ENCODE measurements at places on chromosomes 2 and 18.

DNA sequence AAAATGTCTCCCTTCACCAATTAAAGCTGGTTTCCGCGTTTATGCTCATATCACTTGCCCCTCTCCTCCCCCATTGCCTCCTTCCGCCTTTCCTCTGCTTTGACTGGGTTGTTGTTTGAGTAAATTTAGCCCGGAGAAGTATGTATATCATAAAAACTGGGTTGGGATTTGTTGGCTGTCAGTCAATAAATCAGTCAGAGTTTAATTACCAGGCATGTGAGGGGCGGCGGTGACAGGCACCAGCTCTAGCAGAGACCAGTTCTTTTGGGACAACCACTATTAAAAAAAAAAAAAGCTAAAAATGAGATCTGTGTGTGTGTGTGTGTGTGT, 382.4 kb upstream of the SMIM21 start:
- DNase-seq, result no peak

- DNase-seq, result no peak
Measured at GRCh38 chr2:140998577-140998976, 1132.2 kb downstream of the LRP1B start.

DNA sequence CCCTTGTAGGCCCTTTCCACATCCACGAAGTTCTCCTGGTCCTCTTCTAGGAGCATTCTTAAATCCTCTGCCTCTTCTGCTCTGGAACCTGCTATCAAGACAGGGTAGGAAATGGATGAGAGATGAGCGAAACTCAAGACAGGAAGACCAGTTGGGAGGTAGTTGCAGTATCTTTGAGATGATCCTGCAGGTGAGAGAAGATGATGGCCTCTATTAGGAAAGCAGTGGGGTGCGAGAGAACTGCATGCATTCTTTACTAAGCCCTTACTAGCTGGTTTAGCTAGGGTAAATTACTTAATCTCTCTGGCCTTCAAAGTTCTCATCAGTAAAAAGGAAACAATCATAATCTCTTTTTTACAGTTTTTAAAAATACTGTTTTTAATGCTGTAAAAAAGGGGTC, 47.0 kb downstream of the VSNL1 start:
- DNase-seq, result no peak

GRCh38 chr18:5467671-5468070, 76.1 kb downstream of the EPB41L3 start:
- no peak for DNase-seq

- DNase-seq, result no peak
Measured at GRCh38 chr18:23584019-23584983, 2.0 kb downstream of the NPC1 start.

DNA sequence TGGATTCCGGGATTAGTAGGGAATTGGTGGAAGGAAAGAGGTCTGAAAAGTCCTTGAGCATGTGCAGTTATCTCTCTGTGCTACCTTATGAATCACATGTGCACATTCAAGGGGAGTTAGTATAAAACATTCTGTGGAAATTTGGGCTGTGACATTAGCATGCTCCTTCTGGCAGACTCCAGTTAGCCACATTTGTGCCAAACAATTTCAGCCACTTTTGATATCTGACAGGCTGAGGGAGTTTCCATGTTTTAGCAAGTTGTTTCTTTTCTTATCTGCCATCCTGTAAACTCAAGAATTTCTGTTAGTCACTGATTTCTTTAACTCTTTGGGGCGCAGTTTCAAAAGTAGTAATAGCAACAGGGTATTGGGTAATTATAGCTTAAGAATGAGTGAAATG, 28.3 kb upstream of the GYPC start:
- no peak for DNase-seq

DNA sequence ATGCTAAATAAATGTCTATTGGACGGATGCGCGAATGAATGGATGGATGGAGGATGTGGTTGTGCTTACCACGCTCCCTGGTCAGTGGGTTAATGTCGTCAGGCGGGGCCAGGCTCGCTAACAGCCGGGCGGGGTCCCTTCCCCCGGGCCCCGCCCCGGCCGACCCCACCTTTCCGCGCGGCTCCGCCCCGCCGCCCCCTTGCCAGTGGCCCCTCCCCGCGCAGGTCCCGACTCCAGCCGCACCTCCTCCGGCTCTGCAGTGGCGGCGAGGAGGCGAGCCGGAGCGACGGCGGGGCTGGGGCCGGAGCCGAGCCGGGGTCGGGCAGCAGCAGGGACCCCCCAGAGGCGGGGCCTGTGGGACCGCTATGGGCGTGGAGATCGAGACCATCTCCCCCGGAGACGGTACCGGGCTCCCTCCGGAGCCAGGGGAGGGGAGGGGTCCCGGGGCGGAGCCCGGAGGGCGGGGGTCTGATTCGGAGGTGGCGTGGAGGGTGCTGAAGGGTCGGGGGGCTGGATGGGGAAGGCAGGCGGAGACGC, at the start of gene FKBP1B:
Gene FKBP1B, plus strand, starts transcription at position 257 of the 537 bp plus-strand sequence. Its CDS starts 109 bp downstream, at position 366.
- DNase-seq, result peak; percentile 80

GRCh38 chr2:69097148-69097610, 84.2 kb downstream of the ANTXR1 start:
- DNase-seq, result no peak

GRCh38 chr2:88657131-88657530, 29.9 kb upstream of the EIF2AK3 start:
- no peak for DNase-seq

GRCh38 chr18:4453874-4454536, 1.1 kb downstream of the DLGAP1 start:
- DNase-seq, result no peak

DNA sequence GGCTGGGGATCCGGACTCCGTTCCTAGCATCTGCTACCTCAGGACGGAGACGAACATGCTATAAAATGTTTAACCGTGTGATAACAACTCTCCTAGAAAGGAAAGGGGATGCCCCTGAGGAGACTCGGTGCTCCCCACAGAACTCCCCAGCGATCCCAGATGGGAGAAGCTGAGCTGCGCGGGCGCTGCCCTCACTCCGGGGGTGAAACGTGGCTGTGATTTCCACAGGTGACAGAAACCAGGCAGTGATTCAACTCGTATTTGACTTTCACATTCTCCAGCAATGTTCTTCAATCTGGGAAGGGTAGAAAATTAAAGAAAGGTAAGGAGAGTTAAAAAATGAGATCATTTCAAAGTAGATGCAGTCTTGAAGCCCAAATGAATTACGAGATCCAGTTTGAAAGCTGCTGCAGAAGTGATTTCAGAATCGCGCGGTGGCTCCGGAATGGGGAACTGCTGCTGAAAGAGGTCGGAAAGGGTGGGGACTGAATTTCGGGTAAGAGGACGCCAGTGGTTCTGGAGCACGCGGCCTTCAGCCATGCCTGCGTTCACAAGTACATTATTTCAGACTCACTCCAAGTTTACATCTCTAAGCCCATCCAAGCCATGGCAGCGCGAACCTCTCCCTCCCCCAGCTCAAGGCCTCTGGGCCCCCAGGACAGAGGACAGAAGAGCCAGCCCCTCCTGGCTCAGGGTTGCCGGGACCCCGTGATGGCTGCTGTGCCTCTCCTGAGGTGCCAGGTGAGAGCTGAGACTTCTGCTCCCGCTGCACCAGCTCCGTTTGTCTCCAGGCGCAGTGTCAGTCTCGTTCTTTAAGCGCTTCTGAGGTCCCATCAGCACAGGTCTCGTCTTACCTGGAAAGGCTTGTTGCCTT, 39.5 kb downstream of the ADNP2 start:
- DNase-seq, result no peak

DNA sequence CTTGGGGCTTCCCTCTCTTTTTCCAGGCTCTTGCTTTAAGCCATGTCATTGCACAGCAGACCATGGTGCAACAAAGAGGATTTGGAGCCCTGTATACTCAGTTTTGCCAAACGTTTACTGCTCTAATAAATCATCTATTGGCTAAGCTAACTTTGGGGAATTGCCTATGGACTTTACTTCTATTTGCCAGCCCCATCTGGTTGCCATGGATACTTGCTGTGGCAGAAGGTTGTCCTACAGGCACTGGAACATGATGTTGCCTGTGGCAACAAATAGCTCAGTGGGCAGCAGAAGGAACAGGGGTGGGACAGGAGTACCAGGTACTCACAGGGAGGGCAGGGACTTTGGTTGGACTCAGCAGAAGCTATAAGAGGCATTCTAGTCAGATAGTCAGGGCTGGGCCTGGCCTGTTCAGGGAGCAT, 129.7 kb downstream of the CCDC85A start:
- no peak for DNase-seq

GRCh38 chr2:214881647-214882202, 72.2 kb upstream of the BARD1 start:
- DNase-seq, result no peak

DNA sequence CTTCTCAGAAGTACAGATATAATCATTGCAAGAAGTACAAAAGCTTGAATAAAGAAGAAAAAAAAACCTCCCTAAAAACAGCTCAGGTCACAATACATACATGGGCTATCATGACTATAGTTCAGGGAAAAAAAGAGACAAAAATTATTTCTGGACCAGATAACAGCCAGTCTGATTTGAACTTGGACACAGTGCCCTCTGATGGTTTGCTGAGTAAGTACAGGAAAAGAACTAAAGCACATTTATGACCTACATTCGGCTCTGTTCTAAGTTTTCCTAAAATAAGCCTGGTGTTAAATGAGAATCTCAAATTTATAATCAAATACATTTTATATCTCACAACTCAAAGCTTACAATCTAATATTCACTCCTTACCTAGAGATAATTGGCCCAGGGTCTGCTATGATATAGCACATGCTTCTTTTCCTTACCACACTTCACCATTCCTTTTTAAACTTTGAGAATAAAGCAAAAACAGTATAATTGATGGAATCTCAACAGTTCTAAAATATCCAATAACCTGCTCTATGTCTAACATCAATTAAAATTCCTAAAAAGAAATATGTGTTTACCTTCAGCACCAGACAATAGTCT, 81.1 kb downstream of the RAPH1 start:
- DNase-seq, result no peak

DNA sequence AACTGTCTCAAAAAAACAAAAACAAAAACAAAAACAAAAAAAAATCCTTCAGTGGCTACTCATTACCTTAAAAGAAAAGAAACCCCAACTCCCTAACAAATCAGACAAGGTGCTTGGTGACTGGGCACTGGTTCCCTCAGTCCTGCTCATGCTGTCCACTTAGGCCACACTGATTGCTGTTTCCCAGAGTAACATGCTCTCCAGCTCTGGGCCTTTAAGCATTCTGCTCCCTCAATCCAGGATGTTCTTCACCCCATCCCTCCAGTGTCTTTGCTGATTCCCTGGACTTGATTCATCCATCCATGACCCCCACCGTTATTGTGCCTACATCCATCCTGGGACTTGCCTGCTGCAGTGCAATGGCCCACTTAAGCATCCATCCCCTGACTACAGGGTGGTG, 16.4 kb upstream of the XPO1 start:
- DNase-seq, result no peak

- peak; percentile 51 for DNase-seq
Measured at GRCh38 chr2:233912691-233913423, 4.3 kb upstream of the TRPM8 start.

GRCh38 chr2:158049129-158049855, 52.4 kb upstream of the UPP2 start:
- no peak for DNase-seq

GRCh38 chr2:36238106-36238505, 117.5 kb upstream of the CRIM1 start:
- no peak for DNase-seq

DNA sequence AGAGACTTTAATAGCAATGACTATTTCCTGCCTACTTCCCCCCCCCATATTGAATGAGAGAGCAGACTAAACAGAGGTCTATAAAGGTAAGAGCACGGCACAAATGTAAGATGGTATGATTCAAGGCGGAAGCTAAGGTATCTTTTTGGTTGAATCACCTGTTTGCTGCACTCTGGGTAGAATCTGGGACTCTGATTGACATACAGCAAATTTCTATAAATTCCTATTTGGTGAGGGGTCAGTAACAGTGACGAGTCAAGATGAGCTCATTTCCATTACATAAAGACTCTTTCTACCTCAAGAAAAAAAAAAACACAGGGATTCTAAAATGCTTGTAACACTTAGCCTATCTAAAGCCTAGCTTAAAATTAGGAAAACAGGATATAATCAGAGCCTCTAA, 297.3 kb downstream of the TNS1 start:
- no peak for DNase-seq

Data from stimulated activated CD8-positive, alpha-beta memory T cell treated with anti-CD3 and anti-CD28 coated beads, Interleukin-4, amount 100 ng/mL, for 48 hours (primary cell).